Natural killer cell (primary cell): ENCODE measurements at places on chromosomes 4 and X.

GRCh38 chrX:120408168-120408567 lies 46.3 kb downstream of the ATP1B4 start:
- no peak overlapping the region for H3K27ac ChIP-seq
- H3K4me3 ChIP-seq: no peak overlapping the region
- no peaks in the 10 kb centered on the region for H3K4me1 ChIP-seq
- no peak for DNase-seq
- H3K36me3 ChIP-seq: no peaks in the 10 kb centered on the region

- H3K4me3 ChIP-seq: no peak overlapping the region
- H3K27me3 ChIP-seq: no peaks in the 10 kb centered on the region
- H3K36me3 ChIP-seq: peaks cover 2% of the 10 kb centered on the region
- H3K4me1 ChIP-seq: peaks cover 14% of the 10 kb centered on the region
- DNase-seq: peak; percentile 49
These were observed 31.2 kb upstream of the MCF2 start for GRCh38 chrX:139739138-139739537.

- H3K27me3 ChIP-seq: no peaks in the 10 kb centered on the region
- H3K4me3 ChIP-seq: no peak overlapping the region
- H3K36me3 ChIP-seq: no peaks in the 10 kb centered on the region
- no peak for DNase-seq
These were observed 19.3 kb downstream of the GUCY1B1 start for GRCh38 chr4:155777971-155778735.

DNA sequence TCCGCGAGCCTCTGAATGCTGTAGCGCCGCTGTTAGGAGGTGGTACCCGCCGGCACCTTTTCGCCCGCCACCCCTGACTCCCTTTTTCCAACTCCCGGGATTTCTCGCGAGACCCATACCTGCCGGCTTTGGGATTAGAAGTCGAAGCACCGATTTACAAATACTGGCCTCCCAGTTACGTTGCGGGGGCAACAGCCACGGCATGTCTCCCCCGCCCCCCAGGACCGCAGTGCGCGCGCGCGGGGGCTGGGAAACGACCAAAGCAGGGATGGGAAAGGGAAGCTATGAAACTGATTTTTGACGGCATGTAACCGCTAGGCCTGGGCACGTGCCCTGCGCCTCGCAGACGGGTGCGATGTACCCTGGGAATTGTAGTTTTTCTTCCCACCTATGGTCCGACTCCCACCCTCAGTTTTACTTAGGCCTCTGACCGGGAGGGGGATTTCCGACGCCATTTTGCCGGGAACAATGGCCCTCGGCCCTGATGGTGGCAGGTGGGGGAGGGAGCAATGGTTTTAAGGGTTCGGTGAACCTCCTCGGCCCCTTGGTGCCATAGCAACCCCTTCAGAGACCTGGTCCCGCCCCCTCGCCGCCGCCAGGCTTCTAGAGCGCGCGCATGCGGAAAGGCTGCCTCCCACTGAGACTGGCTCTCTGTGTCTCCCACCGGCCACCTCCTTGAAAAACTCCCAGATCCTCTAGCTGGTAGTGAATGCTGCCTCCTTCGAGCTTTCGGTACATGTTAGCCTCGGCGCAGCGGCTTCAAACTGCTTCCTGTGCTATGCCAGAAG lies 772 bp upstream of the WNK3 start:
- H3K4me1 ChIP-seq: peaks cover 19% of the 10 kb centered on the region
- no peak for DNase-seq
- no peak overlapping the region for H3K27ac ChIP-seq
- peak overlapping the region; percentile 34 for H3K4me3 ChIP-seq
- H3K27me3 ChIP-seq: peaks cover 17% of the 10 kb centered on the region

DNA sequence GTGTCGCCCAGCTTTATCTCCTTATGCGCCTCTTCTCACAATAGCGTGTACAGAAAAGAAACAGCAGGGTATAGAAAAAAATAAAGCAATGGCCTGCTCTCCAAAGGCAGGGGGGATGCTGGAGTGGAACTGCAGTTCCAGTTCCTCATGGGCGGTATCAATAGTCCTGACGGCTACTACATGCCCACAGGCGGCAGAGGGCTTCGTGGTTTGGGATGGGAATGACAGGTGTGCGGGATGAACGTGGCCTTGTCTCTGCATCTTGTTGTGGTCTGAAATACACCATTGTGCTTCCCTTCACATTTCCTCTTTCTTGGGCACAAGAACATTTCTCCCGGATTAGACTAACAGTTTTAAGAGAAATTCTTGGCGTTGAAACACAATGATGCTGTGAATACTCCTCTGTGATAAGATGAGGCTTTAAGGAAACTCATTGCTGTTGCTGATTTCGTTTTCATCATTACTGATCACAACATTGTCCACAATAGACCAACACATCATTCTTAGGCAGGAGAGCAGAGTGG lies 124.1 kb upstream of the IGFBP7 start:
- H3K36me3 ChIP-seq: no peaks in the 10 kb centered on the region
- no peaks in the 10 kb centered on the region for H3K4me1 ChIP-seq
- H3K27ac ChIP-seq: no peak overlapping the region
- no peaks in the 10 kb centered on the region for H3K27me3 ChIP-seq

- no peaks in the 10 kb centered on the region for H3K4me1 ChIP-seq
- no peaks in the 10 kb centered on the region for H3K27me3 ChIP-seq
- no peaks in the 10 kb centered on the region for H3K36me3 ChIP-seq
- no peak for DNase-seq
- no peak overlapping the region for H3K27ac ChIP-seq
These were observed 481.7 kb upstream of the AGA start for GRCh38 chr4:177923888-177924287.

- no peak overlapping the region for H3K4me3 ChIP-seq
- no peaks in the 10 kb centered on the region for H3K36me3 ChIP-seq
- H3K4me1 ChIP-seq: no peaks in the 10 kb centered on the region
- no peak overlapping the region for H3K27ac ChIP-seq
These were observed 26.6 kb upstream of the ZXDB start for GRCh38 chrX:57565198-57565597.

GRCh38 chr4:38209654-38210053 lies 249.5 kb downstream of the PTTG2 start:
- H3K27ac ChIP-seq: no peak overlapping the region
- no peak overlapping the region for H3K4me3 ChIP-seq
- no peaks in the 10 kb centered on the region for H3K4me1 ChIP-seq
